ENCODE measurements at places on chromosomes 1 and 21. TPM values are rescaled to one million over a fixed set of nuclear protein-coding genes. Genes with fewer than 3 reads are reported as not detected.

- no peak for DNase-seq
Measured at GRCh38 chr1:216499581-216500272, 76.5 kb upstream of the USH2A start.

Gene MX1
- 7.2 TPM for polyA plus RNA-seq

Gene KCNT2
- 1.4 TPM for polyA plus RNA-seq

Gene OPTC
- not detected for polyA plus RNA-seq

Gene HHIPL2
- polyA plus RNA-seq: 0.32 TPM

- DNase-seq: no peak
Measured at GRCh38 chr21:42641311-42642218, 11.9 kb upstream of the PDE9A start.

DNA sequence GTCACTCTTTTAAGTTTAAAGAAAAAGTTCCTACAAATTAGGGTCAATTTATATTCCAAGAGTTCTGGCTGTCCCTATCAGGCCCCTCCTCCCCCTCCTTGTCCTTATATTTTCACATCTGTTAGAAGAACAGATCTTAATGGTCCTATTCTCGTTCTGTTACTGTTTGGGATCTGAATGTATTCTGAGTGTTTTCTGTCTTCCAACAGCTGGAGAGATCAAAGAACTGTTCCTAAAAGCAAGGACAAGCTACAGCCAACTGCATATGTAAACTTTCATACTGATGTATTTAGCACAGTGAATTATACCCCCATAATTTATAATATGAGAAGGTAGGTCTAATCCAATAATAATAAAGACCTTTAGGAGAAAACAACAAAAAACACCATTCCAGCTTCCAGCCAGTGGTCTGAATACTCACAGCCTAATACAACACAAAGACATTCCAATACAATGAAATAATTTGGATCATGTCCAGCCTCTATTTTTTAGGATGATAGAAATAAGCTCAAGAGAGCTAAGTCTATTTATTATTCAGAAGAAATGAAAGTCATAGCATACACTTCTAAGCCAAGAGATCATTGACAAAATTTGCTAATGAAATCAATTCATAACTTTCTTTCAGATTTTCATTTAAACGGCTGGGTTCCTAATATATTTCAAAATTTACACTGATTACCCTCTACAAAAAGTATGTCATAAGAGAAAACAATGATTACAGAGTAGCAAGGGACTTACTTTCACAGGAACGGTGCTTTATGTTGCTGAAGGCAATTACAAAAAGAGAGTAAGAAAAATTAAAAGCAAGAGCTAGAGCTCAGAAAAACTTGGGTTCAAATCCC lies 25.3 kb downstream of the WLS start:
- DNase-seq: peak; percentile 19

Gene RORC
- polyA plus RNA-seq: not detected

Gene KHDC4
- polyA plus RNA-seq: 39.0 TPM

- DNase-seq: no peak
Measured at GRCh38 chr1:81912383-81912782, 111.6 kb downstream of the ADGRL2 start.

GRCh38 chr1:75129983-75130789 lies 4.0 kb upstream of the LHX8 start:
- DNase-seq: no peak

DNA sequence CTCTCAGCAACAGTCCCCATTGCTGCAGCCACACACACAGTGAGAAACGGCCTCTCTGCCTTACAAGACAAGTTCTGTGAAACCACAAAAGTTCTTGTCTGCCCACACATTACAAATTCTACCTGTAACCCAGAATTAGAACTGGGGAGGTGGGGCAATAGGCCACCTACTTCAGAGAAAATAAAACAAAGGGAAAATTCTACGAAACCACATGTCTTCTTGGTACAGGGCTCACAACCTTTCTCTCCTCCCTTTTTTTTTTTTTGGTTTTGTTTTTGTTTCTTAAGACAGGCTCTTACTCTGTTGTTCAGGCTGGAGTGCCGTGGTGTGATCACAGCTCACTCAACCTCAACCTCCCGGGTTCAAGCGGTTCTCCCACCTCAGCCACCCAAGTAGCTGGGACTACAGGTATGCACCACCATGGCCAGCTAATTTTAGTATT lies 30.2 kb downstream of the LPAR3 start:
- no peak for DNase-seq

- DNase-seq: no peak
Measured at GRCh38 chr1:76106719-76107235, 32.2 kb downstream of the ST6GALNAC3 start.

Gene LCE2B
- not detected for polyA plus RNA-seq

- no peak for DNase-seq
Measured at GRCh38 chr21:40967771-40968170, 120.8 kb upstream of the DSCAM start.

DNA sequence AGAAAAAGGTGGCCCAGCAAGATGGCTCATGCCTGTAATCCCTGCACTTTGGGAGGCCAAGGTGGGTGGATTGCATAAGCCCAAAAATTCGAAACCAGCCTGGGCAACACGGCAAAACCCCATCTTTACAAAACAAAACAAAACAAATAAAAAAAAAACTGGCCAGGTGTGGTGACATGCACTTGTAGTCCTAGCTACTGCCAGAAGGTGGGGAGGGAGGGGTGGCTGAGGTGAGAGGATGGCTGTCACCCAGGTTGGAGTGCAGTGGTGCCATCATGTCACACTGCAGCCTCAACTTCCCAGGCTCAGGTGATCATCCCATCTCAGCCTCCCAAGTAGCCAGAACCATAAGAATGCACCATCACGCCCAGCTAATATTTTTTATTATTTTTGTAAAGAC lies 22.8 kb downstream of the RERE start:
- no peak for DNase-seq
